ENCODE measurements at places on chromosomes 2 and 18.

GRCh38 chr2:96783388-96783787 is 22.7 kb downstream of the CNNM4 start:
- no peak for DNase-seq

- no peak for DNase-seq
Observed at GRCh38 chr2:232875256-232876121, 5.4 kb downstream of the SNORC start.

GRCh38 chr18:26429535-26430226 is 118.7 kb downstream of the KCTD1 start:
- DNase-seq, result no peak

DNA sequence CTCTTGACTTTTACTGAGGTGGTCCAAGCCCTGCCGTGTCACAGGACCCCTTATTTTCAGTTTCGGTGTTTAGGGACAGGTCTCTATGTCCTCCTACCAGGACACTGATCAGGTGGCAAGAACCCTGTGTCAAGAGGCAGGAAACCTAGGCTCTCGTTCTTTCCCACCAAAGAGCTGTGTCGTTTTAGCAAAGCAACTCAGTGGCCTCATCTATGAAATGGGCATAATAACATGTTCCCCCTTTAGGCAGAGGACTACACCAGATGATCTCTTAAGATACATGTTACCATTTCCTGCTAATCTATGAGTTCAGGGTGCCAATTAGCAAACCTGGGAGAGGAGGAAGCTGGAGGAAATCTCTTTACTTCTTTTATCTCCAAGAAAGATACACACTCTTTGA is 1.9 kb downstream of the RAB31 start:
- DNase-seq, result no peak

DNA sequence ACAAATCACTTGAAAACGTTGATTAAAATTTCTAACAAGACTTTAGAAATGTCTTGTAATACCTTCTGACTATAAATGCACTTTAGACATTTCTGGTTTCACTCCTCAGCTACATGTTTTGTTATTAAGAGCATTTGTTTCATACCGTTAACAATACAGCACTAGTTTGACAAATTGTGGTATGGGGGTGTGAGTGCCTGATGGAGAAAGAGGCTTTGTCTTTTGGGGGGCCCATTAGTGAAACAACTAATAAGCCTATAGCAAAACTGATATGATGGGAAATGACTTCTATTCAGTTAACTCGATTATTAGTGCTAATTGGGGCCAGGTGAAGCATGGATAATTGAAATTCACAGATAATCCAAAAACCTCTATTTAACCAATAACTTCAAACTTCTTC is 30.9 kb upstream of the ZNF516 start:
- no peak for DNase-seq
